Occipital lobe (tissue), 3 donors: ENCODE measurements at places on chromosomes 12 and 14. TPM values are rescaled to one million over a fixed set of nuclear protein-coding genes. Genes with fewer than 3 reads are reported as not detected.
A peak's percentile ranks its signal among the peaks of the same experiment; 100 is the strongest.

ACRBP gene
- 0.62 TPM for total RNA-seq

DNA sequence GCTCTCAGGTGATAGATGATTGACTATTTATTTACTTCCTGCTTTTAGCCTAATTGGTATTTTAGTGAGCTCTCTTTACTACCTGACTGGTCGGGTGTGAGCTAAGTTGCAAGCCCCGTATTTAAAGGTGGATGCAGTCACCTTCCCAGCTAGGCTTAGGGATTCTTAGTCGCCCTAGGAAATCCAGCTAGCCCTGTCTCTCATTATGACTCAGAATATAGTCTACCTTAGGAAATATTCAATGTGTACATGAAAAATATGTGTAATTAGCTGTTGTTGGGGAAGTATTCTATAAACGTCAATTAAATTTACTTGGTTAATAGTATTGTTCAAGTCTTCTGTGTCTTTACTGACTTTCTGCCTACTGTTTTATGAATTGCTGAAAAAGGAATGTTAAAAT is 306.9 kb upstream of the DIO2 start:
- no peak for DNase-seq

- DNase-seq: peak; percentile 57
Measured at GRCh38 chr12:62192180-62192902, 67.9 kb upstream of the USP15 start.

TAS2R50 gene
- total RNA-seq: 12.6 TPM

SLC22A17 gene
- total RNA-seq: 158 TPM

GPR137C gene
- 27.8 TPM for total RNA-seq

DNA sequence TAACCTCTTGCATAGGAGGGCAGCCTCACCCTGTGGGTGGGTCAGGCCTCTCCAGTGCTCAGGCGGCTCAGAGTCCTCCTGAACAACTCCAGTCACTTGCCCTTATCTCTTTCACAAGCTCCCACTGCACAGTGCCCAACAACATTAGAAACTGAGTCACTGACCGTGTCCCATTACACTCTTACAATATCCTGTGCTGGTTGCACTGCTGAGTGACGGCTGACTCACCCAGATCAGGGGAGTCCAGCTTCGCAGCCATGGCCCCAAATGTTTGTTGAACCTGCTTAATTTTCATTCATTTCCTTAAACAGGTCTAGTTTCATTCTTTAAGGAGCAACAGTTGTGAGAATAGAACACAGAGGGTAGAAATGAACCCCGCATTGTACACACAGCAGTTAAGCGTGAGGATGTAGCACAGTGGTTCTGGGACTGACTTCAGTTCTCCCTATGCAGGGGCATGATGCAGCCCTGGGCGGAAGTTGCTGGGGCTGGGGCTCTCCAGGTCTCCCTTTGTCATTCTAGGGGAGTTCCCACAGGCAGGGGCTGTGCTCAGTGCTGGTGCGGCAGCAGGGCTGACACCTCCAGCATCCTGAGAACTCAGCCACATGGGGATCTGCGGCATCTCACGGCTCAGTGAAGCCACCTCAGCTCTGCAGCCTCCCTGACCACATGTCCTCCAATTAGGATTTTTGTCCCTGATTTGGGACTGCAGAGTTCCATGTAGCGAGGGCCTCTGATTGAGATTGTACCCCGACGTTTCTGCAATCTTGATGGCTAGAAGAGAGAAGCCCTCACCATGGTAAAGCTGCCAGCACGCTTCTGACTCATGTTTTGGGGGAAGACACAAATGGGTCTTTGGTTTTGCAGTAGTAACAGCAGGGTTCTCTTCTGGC is 16.1 kb downstream of the GPR68 start:
- DNase-seq: no peak
